Omental fat pad (tissue), 4 donors: ENCODE measurements at places on chromosomes 4 and X.

DNA sequence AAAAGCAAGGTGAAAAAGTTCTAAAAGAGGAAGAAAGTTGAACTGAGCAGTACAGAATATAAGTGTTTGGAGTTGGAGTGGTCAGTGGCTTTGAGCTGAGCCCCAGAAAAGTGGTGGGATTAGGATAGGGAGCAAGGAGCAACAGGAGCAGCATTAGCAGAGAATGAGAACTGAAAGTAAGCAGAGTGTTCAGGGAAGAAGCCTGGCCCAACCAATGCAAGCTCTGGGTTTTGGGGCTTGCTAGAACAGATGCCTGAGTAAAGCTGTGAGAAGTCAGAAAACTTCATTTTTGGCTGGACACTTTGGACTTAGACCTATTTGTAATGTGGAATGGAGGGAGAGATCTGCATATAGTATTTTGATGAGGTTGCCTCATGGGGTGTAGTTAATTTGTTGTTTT is 17.8 kb downstream of the JADE1 start:
- DNase-seq = no peak

GRCh38 chrX:134444681-134445080 is 15.3 kb upstream of the HPRT1 start:
- no peak for DNase-seq

DNA sequence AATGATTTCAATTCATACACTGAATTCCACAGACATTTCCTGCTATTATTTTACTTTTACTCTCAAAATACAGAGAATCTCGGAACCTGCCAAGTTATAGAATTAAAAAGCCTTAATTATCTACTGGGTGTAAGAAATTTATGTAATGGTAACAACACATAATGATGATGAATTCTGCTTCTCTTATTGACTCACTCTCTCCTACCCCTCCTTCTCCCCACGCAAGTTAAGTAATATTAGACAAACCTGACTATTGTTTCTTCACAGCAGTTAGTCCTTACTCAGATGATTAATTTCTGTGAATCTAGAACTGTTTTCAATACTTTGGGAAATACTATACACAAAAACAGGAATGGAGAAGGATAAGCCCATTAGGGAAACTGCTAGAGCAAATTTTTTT is 762.0 kb downstream of the CCSER1 start:
- no peak for DNase-seq

- DNase-seq = no peak
These were observed 544.5 kb downstream of the PPP4R3C start for GRCh38 chrX:26918631-26919030.

DNA sequence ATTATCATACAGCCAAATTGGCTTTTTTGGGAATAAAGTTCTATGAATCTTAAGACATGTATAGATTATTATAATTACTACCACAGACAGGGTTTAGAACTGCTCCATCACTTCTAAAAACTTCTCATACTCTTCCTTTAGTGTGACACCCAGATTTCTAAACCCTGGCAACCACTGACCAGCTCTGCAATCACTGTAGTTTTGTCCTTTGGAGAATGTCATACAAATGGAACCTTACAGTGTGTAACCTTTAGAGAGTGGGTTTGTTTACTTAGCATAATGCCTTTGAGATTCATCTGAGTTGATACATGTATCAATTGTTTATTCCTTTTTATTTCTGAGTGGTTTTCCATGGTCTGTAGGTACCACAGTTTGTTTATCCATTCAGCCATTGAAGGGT is 95.0 kb downstream of the TMEM164 start:
- no peak for DNase-seq

DNA sequence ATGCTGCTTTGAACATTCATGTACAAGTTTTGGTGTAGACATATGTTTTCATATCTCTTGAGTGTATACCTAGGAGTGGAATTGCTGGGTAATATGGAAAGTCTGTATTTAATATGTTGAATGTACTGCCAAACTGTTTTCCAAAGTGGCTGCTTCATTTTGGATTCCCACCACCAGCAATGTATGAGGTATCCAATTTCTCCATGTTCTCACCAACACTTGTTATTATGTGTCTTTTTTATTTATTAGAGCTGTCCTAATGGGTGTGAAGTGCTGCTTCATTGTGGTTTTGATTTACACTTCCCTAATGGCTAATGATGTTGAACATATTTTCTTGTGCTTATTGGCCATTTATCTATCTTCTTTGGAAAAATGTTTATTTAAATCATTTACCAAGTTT is 60.4 kb downstream of the BCOR start:
- DNase-seq = no peak
